ENCODE measurements at places on chromosomes 12 and 14.

GRCh38 chr12:94141892-94142291, 6.5 kb upstream of the PLXNC1 start:
- DNase-seq, result no peak

DNA sequence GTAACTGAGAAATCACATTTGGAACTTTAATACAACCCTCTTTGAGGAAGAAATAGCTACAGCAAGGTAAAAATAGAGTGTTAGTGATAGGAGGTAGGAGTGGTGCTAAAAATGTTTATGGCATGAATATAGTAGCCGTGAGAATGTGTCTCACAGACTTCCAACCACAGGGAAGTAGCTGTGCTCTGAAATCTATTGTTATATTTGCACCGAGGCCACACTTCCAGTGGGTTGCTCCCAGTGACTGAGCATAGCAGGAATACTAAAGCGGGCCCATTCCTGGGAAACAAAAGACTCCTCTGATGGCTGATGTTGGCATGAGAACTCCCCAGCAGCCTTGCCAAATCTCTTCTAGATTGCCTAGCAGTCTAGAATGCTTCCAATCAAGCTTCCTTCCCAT, 174.1 kb upstream of the PLXNC1 start:
- no peak for DNase-seq

GRCh38 chr14:93055651-93056115, 60.0 kb downstream of the ITPK1 start:
- DNase-seq, result no peak

GRCh38 chr14:98957211-98958047, 314.6 kb downstream of the BCL11B start:
- no peak for DNase-seq

DNA sequence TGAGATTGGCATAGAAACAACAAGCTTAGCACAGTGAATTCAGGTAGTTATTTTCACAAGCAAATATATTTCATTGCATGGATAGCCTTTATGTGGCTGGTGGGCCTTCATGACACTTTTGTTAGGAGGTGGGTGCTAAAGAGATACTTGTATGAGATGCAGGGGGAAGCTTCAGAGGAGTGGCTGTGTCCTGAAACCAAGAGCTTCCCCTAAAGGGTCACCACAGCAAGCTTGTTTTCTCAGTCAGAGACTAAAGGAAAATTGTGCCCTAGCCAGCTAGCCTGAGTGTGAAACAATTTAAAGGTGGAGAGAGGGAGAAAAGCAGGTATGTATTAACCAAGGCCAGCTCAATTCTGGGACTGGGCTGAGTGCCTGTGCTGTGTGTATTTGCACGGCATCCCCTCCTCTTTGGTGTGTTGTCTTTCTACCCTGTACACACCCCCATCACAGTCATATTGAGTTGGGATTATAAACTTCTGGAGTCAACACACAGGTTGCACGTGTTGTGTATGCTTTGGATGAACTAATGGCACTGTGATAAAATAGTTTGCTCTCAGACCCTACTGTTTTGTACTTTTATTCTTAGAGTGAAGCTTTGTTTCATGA, 79.2 kb downstream of the RASSF8 start:
- DNase-seq, result no peak

- peak; percentile 53 for DNase-seq
Observed at GRCh38 chr14:100677554-100678468, 48.9 kb upstream of the DLK1 start.

DNA sequence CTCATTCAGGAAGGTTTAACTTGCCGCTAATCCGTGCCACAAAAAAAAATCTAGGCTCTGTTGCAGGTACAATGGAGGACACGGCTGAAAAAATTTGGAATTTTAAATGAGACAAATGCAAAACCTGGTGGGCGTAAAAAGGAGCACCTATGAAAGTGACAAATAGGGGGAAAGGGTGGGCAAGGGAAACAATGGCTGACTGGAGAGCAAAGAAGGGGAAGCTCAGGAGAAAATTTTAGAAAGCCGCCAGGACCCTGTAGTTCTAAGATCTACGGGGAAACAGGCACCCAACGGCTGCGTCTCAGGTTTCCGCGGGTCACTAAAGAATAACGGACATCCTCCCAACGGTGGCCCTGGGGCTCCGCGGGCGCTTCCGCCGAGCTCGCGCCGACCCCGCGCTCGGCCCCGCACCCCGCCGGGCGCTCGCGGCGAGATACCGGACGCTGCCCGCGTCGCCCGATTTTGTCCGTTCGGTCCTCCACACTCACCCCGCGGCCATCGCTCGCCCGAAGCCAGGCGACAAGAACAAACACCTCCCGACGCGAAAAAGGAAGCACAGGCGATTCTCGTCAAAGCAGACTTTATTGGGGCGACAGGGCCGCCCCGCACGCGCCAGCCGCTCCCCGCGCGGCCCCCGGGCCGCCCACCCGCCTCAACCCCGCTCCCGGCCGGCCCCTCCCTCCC, 1.1 kb upstream of the YY1 start:
- DNase-seq, result no peak

DNA sequence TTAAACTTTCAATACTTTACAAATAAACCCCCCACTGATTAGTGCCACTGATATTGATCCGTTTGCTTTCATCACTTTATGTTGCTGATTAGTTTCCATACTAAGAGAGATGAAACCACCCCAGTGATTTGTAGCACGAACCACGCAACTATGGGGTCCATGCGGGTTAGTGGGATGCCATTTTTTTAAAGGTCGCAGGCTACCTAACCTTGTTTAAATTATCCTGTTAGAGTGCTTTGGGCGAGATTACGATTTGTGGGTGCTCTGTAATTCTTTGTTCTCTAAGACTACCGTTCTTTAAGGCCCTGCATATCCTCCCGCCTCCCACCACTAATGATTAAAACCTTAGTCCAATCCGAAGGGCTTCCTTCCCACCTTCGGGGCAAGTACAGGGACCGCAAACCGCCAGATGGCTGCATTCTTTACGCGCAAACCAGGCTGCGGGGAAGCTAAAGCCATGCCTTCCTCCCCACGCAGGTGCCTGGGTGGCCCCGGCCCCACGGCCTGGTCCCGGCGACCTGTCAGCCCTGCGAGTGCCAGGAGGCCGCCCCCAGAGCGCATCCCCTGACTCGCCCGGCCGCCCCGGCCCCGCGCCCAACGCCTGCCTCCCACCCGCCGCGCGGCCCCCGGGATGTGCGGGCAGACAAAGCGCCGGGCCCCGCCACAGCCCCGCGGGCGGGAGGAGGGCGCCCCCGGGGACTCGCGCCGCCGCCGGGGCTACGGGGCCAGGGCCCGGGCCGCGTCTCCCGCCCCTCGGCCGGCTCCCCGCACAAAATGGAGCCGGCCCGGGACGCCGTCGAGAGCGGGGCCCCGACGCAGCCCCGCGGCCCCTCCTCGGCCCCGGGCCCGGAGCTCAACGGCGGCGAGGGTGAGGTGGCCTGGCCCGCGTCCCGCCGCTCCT, 759 bp downstream of the NFYB start:
- no peak for DNase-seq

GRCh38 chr12:20748198-20748597, 53.1 kb downstream of the SLCO1C1 start:
- DNase-seq, result no peak

DNA sequence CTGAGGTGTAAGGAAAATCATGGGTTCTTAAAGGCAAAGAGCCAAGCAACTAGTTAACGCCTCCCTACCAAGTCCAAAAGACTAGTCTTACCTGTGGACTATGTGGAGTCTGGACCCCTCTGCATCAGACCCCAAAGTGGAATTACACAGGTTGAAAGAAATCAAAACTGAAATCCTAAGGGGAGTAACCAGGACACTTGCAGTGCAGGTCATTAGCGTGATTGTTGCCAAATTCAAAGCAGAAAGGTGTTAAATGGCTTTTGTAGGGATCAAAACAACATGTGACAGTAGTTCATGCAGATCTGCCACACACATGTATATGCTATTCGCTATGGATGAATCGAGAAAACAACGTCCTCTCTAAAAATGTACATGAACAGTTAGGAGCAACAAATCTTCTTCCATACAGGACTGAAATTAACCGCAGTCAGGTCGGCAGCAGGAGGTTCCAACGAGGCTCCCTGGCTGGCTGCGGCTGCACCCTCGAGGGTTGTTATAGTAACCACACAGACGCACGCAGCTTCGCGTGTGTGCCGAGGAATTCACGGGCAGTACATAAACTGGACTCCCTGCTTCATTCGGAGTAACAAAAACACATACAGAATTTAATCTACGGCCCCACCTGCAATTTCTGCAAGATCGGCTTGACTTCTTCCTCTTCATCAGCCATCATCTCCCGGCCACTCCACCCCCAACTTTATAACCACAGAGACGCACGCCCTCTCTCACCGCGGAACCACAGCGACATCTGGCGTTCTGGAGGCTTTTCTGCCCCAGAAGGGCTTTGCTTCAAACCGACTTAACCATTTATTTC, at the start of gene TTC5:
TTC5 (minus strand) TSS at position 687 of the 814 bp plus-strand sequence; CDS start at position 673, 14 bp downstream.
- DNase-seq, result peak; percentile 44

DNA sequence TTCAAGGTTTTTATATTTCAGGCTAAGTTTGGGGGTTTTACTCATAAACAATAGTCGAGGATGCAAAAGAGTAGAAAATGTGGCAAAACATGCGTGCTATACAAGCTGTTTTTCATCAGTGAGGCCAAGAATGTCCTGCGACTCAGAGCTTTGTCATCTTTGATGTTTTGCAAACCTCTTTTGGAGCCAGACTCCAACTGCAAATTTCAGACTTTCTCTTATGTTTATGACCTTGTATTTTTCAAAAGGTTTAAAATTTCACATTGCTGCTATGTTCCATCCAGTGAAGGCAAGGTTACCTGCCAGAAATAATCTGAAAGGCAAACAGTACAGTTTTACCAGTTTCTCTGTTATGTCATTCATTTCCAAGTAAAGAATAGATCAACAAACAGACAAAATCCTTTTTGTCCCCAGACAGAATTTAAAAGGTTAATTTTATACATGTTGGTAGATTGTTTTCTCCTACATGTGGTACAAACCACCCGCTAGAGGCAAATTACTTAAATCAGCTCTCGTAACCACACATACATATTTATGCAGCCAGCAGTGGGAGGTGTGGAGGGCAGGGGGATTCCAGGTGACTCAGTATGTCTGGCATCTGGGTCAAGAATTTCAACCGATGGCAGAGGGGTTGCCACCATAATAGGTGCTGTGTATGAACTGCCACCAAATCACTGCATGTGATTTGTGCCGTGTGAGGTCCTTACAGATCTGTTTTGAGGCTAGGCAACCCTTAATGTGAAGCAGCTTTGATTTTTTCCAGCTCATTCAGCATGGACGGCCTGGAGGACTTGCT, 119.8 kb upstream of the CPM start:
- peak; percentile 69 for DNase-seq

DNA sequence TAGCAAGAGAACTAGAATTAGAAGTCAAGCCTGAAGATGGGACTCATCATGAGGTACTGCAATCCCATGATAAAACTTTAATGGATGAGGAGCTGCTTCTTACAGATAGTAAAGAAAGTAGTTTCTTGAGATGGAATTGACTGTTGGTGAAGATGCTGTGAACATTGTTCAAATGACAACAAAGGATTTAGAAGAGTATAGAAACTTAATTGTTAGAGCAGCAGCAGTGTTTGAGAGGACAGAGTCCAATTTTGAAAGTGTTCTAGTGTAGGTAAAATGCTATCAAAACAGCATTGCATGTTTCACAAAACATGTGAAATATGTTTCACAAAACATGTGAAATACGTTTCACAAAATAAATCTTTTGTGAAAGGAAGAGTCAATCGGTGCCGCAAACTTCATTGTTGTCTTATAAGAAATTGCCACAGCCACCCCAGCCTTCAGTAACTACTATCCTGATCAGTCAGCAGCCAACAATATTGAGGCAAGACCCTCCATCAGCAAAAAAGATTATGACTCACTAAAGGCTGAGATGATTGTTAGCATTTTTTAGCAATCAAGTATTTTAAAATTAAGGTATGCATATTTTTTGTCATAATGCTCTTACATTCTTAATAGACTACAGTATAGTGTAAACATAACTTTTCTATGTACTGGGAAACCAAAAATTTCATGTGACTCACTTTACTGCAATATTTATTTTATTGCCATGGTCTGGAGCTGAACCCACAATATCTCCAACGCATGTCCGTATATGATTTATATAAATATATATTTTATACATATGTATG, 173.4 kb upstream of the BMP4 start:
- DNase-seq, result no peak

DNA sequence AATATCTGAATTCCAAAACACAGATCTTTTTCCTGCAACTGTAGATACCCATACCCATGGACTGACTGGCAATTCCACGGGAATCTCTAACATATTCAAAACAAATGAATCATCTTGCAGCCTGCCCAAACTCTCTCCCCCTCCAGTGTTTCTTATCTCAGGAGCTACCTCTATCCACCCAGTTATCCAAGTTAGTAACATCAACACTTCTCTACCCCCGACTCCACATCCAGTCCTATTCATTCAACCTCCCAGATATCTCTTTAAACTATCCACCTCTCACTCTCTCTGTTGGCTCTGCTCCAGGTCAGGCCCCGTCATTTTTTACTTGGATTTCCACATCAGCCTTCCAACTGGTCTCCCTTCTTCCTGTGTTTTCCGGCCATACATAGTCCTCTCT, 6.7 kb upstream of the KCNH5 start:
- DNase-seq, result no peak

Data from BJ (cell line).